Stimulated activated CD4-positive, alpha-beta T cell treated with anti-CD3 and anti-CD28 coated beads, Interleukin-2, amount 100 ng/mL, for 48 hours (primary cell): ENCODE measurements at places on chromosomes 4 and X.

GRCh38 chr4:158195297-158195696 is 15.0 kb upstream of the TMEM144 start:
- DNase-seq = no peak

DNA sequence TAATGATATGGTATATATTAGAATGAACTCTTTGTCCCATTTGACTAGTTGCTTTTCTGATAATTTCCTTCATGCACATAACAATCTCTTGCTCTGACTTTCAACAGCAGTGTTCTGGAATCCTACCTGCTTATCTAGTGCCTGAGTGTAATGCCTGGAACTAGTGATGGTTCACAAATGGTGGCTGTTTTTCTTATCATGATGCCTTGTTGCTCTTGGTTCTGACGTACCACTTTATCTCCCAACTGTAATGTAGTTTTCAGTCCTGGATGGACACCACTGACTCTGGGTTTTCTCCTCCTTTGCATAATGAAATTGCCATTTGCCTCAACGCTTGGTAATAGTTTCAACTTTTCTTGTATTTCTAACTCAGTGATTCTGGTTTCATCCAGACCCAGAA is 25.5 kb upstream of the LUZP4 start:
- DNase-seq = no peak

GRCh38 chr4:40190019-40190418 is 6.8 kb upstream of the RHOH start:
- no peak for DNase-seq

GRCh38 chrX:130216320-130216719 is 44.6 kb downstream of the RAB33A start:
- DNase-seq = no peak

GRCh38 chr4:37486166-37486565 is 200.0 kb downstream of the RELL1 start:
- DNase-seq = no peak

- DNase-seq = no peak
These were observed 130.8 kb downstream of the ENOX2 start for GRCh38 chrX:130772105-130772775.

DNA sequence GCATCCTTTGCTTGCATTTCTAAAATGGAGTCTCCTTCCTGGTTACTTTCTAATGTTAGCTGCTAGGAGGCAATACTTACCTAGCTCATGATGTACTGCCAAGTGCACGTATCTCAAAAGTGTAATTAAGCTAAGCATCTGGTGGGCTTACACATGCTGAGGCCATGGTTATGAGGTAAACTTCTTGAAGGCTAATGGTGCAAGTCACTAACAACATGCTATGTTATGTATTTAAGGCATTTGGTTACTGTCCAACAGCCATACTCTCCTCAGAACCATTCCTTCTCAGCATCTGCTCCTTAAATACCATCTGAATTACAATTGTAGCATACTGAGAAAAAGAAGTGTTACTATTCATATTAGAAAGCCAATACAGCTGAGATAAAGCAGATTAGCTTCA is 318.6 kb upstream of the BMP3 start:
- no peak for DNase-seq

- DNase-seq = no peak
These were observed 16.0 kb downstream of the FGFR3 start for GRCh38 chr4:1808851-1809753.

GRCh38 chr4:89720981-89721380 is 116.0 kb downstream of the SNCA start:
- DNase-seq = no peak

DNA sequence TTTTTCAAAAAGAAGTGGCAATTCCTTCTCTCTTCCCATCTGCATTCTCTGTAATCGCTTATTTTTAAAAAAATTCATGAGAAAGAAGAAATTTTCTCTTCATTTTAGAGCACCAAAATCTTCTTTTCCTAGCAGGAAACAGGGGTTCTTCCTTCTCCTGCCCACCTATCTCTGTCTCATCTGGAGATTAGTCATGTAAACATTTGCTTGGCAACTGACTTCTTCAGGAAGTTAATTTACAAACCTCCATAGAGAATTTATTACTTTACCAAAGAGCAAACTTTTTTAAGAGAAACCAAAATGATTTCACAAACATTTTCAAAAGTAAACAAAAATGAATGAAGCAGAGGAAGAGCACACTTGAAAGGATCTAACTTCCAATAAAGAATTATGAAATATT is 13.5 kb downstream of the TTC29 start:
- no peak for DNase-seq

- DNase-seq = no peak
These were observed 15.3 kb downstream of the DDIT4L start for GRCh38 chr4:100174985-100175383.

DNA sequence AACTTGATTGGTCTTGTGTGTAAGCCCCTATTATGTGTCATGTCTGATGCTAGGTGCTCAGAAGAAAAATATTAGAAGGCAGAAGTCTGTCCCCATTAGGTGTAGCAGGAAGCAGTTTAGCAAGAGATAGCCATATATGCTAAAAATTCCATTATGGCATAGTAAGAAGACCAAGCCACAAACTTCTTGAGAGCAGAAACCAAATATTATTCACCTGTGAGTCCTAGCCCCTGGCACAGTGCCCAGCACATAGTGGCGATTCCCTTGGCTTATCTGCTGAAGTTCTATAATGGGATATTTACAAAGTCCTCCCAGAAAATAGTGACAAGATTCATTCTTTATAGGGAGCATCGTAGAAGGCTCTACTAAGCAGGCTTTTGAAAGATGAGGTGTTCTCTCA is 174.4 kb downstream of the RAB28 start:
- DNase-seq = no peak
